ENCODE measurements at places on chromosomes 11 and 22.

GRCh38 chr11:119865661-119866156, 136.7 kb upstream of the NECTIN1 start:
- DNase-seq, result no peak

DNA sequence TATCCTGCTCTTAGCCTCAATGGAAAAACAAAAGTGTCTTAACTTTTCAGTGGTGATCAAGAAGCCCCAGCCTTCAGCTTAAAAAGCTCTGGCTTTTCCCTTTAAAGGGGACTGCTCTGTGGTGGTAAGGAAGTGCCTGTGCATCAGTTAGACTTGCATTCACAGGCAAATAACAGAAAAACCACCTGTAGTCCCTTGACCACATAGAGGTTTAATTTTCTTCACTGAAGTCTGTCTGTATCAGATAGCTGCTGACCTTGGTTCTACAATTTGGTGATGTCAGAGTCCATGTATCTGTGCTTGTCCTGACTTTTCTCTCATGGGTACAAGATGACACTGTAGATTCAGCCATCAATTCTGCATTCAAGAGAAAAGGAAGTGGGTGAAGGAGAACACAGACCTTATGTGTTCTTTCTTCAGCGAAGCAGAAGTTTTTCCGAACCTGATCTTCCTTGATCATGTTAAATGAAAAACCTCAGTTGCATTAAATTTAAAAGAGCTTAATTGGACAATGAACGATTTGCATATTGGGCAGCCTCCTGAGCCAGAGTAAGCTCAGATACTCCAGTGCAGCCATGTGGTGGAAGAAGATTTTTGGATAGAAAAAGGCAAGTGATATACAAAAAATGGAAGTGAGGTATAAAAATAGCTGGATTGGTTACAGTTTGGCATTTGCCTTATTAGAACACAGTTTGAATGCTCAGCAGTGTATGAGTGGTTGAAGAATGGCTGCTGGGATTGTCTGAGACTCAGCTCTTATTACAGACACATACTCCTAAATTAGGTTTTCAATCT, 43.2 kb upstream of the RDX start:
- no peak for DNase-seq

- DNase-seq, result no peak
Measured at GRCh38 chr11:116697639-116698038, 75.1 kb downstream of the BUD13 start.

DNA sequence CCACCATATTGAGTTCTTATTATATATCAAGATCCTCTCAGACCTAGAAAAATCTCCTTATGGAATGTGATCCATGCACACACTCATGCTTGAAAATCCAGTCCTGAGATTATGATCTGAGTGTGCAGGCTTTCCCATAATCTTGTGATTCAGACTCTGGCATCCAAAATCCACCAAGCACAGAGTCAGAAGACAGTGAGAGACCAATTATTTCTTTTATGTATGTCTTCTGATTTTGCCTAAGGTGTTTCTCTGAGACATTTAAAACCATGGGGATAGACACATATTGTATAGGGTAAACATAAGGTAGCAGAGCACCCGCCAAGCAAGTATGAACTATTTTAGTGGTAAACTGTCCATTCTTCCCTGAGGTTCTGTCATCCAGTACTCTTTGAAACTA, 52.0 kb upstream of the MMP13 start:
- no peak for DNase-seq

DNA sequence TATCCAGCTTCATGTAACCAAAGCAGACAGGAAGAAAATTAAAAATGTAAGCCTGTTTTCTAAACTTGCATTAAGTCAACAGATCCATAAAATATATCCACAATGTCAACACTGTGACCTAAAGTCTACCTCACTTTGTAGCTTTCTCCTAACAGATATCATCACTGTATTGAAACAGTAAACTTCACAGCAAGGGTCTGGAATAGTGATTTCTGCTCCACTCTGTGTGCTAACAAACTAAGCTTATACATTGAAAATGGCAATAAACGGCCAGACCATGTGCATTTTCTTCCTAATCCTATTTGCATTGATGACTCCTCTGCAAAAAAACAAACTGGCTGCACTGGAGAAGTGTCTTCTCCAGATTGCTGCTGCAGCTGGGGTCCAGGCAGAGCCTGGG, 26.8 kb downstream of the CADM1 start:
- no peak for DNase-seq

Data from activated CD4-positive, alpha-beta T cell treated with anti-CD3 and anti-CD28 coated beads, Interleukin-2, amount 10 ng/mL, durations not matched to agents 24 days and 14 days (primary cell).